ENCODE measurements at places on chromosomes 12 and 14.

DNA sequence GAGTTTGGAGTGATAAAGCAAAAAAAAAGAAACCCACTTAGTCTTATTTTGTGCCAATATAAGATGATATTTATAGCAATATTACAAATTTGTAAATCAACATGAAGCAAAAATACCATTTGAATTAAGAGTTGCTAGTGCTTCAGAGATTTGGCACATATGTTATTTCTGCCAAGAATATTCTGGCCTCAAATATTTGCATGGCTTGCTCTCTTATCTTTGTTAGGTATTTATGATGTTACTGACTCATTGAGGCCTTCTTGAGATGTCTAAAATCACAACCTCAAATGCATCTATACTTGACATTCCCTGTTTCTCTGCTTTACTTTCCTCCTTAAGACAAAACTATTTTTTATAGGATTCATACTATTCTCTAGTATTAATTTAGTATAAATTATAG is 301.5 kb downstream of the NELL2 start:
- DNase-seq: no peak

- no peak for DNase-seq
Measured at GRCh38 chr12:106417926-106418910, 60.7 kb downstream of the POLR3B start.

GRCh38 chr12:2636741-2637340 is 157.9 kb upstream of the FKBP4 start:
- no peak for DNase-seq

DNA sequence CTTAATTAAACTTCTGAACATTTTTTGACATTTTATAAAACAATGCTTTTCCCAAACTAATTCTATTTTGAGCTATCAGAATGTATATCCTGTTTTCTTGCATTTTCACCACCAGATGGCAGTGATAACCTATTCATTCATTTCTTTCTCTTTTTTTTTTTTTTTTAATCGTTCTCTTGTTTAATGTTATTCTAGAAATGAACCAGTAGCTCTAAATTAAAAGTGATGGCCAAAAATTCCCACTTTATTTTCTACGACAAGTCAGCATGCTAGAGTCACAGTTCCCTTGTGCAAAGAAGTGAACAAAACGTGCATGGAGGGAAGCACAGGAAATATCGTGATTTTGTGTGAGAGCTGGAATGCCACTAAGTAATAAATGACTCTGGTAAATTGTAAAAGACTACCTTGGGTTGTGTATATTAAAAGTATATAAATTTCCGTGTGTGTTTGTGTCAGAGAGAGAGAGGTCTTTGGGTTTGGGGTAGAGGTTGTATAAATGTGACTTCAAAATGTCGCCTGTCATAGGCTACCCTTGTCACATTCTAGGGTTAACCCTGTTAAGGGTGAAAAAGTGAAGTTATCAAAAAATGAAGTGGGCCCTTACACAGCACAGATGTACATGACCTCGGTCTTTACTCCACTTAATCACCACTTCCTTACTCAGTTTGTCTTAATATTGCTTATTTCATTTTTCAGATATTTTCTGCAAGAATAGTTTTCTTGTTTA is 40.4 kb upstream of the LDHB start:
- peak; percentile 8 for DNase-seq

DNA sequence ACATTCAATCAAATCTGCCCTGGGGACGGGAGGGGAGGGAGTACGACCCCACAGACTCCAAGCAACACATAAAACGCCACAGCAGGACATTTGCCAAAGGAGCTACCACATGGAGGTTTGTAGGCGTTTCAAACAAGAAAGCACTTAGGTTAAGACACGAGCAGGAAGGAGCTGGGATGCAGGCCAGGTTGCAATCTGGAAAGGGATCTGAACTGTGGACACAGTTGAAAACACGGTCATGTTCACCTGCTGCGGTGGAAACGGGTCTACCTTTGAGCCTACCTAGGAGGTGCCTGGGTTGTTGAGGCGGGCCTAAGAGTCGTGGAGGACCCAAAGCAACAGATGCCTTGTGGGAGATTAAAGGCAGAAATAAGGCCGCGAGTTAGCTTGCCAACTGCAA is 18.4 kb downstream of the PRKAB1 start:
- peak; percentile 81 for DNase-seq

GRCh38 chr12:114918535-114919233 is 234.7 kb upstream of the TBX3 start:
- DNase-seq: no peak

DNA sequence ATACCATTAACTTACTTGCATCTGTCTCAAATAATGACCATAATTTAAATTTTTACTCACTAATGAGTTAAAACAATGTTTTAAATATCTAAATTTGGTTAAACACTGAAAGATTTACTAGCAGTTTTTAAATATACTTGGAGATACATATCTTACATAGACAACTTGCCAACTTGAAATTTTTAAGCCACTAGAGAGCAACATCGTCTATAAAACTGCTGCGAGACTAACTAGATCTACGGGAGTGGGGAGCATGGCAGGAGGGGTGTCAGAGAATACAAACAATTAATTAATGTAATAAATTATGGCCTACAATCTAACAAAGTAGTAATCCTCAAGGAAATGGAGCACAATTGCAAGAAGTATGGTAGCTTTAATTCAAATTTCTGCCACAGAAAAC is 120.4 kb downstream of the LRRIQ1 start:
- peak; percentile 14 for DNase-seq

DNA sequence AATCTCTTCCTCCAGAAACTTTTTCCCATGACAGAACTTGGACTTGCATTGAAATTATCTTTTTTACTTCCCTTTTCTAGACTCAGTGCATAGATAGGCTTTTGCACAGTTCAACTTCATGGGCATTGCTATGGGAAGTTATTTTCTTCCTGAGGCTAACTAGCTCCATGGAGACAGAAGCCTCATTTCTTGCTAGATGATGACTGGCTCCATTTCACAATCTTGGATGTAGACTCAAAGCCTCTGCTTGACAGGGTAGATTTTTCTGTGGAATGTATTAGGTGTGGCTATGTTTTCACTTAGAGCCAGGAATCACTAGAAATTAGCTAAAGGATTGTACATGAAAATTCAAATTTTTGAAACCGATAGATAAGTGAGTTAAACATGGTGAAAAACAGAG is 884.1 kb upstream of the MGAT4C start:
- DNase-seq: no peak

DNA sequence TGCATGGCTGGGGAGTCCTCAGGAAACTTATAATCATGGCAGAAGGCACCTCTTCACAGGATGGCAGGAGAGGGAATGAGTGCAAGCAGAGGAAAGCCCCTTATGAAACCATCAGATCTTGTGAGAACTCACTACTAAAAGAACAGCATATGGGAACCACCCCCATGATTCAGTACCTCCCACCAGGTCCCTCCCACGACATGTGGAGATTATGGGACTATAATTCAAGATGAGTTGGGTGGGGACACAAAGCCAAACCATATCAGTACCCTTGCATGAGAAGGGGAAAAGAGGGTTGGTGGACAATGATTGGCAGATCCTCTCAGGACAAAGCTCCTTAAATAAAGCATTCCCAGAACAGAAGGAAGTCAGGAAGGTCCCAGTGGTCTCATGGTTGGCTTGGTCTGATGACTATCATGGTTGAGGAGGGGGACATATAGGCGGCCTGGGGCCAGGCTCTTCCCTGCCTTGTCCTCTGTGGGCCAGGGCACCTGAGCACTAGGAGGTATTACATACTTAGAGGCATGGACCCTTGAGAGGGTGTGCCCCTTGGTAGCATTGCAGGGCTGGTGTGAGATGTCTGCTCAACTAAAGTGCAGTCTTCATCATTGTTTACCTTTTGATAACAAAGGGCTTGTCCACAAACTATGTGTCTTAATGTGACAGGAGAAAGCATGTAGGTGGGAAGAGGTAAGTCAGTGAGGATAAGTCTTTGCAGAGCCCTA is 22.2 kb downstream of the HSD17B6 start:
- DNase-seq: no peak

DNA sequence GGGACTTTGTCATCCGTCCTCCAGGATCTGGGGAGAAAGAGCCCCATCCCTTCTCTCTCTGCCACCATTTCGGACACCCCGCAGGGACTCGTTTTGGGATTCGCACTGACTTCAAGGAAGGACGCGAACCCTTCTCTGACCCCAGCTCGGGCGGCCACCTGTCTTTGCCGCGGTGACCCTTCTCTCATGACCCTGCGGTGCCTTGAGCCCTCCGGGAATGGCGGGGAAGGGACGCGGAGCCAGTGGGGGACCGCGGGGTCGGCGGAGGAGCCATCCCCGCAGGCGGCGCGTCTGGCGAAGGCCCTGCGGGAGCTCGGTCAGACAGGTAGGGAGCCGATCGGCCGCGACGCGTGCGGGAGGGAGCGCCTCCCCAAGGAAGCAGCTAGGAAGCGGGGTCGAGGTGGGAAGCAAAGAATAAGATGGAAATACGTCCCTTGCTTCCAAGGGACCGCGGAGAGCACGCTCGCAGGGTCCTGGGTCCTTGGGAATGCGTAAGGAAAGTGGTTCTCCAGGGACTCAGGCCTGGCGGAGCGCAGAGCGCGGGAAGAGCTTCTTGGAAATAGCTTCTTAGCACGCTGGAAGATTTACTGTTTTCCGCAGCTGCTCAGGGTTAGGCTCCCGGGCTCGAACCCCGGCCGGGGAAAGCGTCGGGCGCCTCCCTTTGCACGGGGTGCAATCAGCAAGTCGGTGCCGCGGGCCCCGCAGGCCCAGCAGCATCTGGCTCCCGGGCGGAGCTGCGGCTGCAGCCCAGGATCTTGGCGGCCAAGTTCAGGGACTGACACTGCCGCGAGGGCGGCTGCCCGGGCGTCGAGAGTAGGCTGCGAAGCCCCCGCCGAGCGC is 457 bp downstream of the SOCS2 start:
- peak; percentile 75 for DNase-seq

DNA sequence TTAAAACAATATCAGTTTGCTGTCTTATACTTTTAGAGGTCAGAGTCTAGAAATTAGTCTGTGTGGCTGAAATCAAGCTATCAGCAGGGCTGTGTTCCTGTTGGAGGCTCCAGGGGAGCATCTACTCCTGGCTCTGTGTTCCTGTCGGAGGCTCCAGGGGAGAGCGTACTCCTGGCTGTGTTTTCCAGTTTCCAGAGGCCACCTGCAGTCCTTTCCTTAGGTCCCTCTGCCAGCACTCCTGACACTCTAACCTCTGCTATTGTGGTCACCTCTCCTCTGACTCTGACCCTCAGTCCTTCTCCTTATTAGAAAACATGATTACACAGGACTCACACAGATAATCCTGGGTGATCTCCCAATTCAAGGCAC is 1140.7 kb upstream of the TMEM132C start:
- no peak for DNase-seq

DNA sequence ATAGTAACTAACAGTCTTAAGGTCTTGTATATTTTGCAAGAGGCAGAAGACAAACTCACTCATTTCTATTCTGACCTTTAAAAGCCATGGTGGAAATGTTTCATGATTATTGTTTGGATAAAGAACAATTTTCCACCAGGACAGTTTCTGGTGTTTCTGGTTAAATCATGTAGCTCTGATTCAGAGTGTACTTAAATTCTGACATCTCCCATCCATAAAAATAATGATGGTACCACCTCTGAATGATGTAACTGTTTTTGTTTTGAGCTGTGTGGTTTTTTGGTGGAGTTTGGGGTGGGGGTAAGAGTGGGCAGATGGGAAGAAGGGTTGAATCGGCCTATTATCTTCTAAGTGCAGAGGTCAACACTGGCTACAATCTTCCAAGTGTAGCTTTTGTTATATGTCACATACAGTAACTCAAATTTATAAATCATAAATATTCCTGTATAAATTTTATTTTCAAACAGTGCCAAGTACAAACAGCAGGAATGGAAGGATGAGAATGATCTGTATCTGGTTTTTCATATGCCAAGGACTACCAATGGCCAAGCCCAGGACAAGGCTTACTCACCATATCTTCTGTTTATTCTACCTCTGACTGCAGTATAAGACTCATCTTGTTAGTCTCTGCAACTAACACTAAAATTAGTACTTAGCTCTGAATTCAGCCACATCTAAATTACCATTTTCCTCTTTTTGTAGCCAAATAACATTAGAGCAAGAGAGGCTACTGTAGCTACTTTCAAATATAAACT is 108.7 kb downstream of the BCAT1 start:
- no peak for DNase-seq

- DNase-seq: no peak
Measured at GRCh38 chr12:7917392-7918267, 18.4 kb downstream of the SLC2A3 start.

GRCh38 chr12:13094367-13094766 is 9.1 kb downstream of the GSG1 start:
- no peak for DNase-seq

DNA sequence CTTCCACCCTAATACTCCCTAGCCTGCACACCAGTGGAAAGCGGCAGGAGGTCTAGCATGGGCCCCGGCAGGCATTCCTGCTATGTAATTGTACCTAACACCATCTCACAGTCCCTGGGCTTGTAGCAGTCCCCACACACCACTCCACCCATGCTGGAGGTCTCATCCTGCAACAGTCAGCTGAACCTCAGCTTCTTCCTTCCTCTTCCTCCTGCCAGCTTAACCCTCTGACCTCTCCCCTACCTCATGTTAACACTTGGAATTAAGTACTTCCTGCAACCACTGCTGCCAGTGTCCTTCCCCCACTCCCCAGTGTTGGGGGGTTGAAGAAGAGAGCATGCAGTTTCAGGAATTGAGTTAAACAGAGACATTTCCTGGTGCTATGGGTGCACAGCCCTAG is 7.6 kb downstream of the ADCY4 start:
- DNase-seq: no peak

DNA sequence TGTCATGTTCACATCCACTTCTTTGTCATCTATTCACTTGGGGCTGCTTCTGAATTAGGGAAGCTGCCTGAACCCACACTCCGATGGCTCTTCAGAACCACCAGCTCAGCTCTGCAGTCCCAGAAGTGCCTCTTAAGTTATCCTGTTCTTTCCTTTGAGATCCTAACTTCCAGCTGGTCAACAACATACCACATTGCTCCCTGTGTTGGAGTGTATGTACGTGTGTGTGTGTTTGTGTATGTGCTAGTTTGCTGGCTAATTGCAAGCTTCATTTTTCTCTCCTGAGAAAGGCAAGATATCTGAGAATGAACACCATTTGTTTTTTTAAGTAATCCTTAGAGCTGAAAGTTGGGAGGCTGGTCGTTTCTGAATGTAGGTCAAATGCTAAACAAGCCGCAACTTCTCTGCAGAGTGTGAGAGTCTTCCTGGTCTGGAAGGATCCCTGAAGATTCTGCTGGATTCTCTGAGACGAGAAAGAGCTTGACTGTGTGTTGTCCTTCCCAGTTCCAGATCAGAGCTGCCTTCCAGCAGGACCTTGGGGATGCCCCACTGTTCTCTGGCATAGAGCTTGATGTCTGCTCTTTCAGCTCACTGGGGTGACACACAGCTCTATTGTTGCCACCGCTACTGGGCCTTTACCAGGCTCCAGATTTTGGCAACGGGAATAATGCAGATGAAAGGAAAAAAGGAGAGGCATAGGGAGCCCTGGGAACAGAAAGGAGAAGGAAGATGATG is 839 bp downstream of the GSG1 start:
- peak; percentile 53 for DNase-seq

- no peak for DNase-seq
Measured at GRCh38 chr14:88269806-88270420, 53.2 kb downstream of the KCNK10 start.

- DNase-seq: no peak
Measured at GRCh38 chr14:43539210-43539609, 967.9 kb downstream of the FSCB start.
